ENCODE measurements at places on chromosomes 1 and 21.

- no peak for DNase-seq
Observed at GRCh38 chr1:9442278-9442846, 96.9 kb upstream of the SLC25A33 start.

DNA sequence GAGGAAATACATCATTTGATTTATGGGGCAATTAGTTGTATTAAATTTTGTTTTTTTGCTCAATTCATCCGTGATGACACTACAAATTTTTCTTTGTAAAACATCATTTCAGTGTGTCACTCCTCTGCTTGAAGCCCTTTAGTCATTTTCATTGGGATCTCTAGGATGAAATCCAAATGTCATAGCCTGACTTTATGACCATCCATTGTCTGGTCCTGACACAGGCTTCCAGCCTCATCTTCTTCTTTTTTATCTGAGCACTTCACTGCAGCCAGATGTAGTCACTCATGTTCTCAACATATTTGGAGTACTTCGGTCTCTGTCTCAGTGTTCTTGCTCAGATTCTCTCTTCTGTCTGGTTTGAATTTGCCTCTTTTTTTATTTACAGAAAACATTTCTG lies 173.1 kb downstream of the HMCN1 start:
- no peak for DNase-seq

DNA sequence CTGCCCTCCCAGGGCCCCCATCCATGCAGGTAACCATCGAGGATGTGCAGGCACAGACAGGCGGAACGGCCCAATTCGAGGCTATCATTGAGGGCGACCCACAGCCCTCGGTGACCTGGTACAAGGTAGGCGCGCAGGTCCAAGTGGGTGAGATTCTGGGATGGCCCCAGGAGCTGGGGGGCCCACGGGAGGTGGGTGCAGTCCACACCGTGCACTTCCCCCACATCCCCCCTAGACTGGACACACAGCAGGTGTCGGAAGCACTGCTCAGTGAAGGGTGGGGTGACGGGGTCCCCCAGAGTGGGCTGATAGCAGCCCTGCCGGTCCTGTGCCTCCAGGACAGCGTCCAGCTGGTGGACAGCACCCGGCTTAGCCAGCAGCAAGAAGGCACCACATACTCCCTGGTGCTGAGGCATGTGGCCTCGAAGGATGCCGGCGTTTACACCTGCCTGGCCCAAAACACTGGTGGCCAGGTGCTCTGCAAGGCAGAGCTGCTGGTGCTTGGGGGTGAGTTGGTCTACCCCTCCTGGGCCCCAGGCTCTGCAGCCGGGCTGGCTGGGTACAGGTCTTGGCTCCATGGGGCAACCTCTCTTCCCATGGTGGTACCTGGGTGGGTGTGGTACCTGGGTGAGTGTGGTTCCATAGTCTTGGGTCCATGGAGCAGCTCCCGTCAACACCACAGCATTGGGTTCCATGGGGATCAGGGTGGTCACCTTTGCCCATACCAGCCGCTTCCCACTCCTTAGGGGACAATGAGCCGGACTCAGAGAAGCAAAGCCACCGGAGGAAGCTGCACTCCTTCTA lies 40.4 kb downstream of the TRIM11 start:
- DNase-seq = no peak

- DNase-seq = no peak
Observed at GRCh38 chr1:91870322-91870721, 15.6 kb downstream of the TGFBR3 start.

DNA sequence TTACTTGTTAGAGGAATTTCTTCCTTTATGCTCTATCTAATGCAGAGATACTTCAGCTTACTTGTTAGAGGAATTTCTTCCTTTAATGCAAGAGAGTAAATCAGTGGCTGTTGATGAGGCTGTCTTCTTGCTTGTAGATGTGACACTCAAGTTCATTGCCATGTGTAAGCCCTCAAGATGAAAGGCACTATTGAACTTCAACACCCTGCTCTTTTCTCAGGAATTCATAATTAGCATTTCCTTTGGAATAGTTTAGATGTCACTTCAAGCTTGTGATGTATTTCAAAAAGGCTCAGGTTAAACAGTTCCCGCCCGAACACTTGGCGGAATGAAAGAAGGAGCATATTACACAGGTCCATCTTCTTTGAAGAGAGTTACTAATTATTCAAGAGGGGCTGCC lies 251.9 kb downstream of the RGS7 start:
- DNase-seq = no peak

DNA sequence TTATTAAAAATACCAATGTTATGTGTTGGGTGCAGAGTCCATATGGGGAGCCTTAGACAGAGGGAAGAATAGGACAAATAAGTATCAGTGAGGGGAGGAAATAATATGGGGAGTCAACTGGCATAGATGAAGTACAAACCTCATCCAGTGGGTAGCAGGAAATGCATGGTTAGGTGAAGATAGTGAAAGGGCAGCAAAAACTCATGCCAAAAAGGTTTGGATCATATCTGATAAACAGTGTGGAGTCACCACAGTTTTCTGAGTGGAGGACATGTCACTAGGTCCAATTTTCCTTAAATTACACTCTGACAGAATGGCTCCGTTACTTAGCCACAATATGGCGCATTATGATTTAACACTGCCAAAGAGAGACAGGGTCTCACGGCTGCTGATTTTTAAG lies 10.3 kb downstream of the DUSP23 start:
- no peak for DNase-seq

- DNase-seq = no peak
Observed at GRCh38 chr21:15631342-15631741, 98.4 kb upstream of the USP25 start.

GRCh38 chr21:23968722-23969647 lies 1638.3 kb downstream of the MRPL39 start:
- DNase-seq = peak; percentile 26

DNA sequence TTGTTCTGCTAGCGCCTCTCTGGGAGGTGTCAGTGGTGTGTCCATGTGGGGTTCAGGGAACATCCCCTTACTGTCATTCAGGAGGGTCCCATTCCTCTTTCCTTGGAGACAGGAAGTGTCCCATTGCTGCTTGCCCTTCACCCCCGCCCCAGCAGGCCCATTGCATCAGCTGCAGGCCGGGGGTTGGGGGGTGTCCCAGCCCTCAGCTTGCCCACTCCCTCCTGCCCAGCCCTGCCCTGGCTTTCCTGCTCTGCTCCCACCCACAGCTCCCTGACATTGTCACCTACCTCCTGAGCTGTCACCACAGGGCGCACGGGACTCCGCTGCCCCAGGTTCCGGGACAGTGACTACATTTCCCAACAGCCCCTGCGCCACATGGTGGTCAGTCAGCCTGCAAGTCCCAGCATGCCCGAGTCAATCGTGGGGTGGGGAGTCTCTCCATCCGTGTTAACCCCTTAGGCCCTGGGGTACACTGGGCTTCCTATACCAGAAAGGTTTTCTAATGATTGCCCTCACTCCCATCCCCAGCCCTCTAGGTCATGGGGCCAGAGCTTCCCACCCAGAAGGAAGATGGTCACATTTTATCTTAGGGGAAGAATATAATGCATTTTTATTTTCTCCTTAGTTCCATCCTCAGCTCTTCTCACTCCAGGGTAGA lies at the start of gene INPP5B:
Gene INPP5B (minus strand): TSS at position 351 of the 658 bp plus-strand sequence. CDS start 745 bp downstream, outside the sequence.
- DNase-seq = peak; percentile 83

Measured in ACHN (cell line).